ENCODE measurements at places on chromosomes 5 and 9.
A peak's percentile ranks its signal among the peaks of the same experiment; 100 is the strongest.

DNA sequence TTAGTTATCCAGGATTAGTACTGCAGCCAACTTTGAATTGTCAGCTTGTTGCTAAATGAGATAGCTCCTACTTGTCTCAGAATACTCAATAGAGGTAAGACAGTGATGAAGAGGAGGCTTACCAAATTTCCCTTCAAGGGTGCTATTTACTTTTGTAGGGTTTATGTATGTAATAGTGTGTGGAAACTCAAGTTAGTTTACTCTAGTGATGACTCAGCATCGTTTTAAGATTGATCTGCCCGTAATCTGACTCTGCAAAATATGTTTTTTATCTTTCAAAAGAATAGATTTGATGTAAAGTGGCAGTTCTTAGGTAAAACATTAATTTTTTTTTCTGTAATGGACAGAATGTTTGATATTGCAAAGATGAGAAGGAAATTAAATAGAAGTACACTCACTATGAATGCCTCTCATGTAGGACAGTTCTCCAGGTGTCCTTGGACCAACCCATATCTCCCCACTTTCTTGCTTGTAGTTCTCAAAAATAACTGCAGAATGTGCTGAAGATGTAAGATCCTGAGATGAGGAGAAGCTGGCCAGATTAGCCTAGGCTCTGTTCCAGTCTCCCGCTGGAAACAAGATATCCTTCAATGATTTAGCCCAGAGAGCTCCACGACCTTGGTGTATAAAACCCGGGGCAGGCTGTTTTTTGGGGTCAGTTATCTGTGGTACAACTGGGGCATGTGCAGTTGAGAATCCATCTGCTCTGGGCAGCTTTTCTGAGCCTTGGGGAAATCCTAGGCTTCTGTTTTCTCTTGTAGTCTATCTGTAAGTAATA is 24.4 kb upstream of the MROH2B start:
- no peak overlapping the region for H3K4me3 ChIP-seq
- no peaks in the 10 kb centered on the region for H3K36me3 ChIP-seq
- DNase-seq: no peak
- no peaks in the 10 kb centered on the region for H3K4me1 ChIP-seq
- no peaks in the 10 kb centered on the region for H3K27me3 ChIP-seq
- H3K27ac ChIP-seq: no peak overlapping the region

- H3K4me3 ChIP-seq: no peak overlapping the region
- no peaks in the 10 kb centered on the region for H3K36me3 ChIP-seq
- H3K27me3 ChIP-seq: no peaks in the 10 kb centered on the region
Measured at GRCh38 chr9:99072040-99072394, 32.9 kb upstream of the TGFBR1 start.

GRCh38 chr9:85276741-85277140 is 465.0 kb downstream of the AGTPBP1 start:
- DNase-seq: no peak
- no peak overlapping the region for H3K4me3 ChIP-seq
- H3K36me3 ChIP-seq: no peaks in the 10 kb centered on the region

GRCh38 chr9:127450243-127450760 is 904 bp downstream of the RPL12 start:
- peaks cover 58% of the 10 kb centered on the region for H3K36me3 ChIP-seq
- H3K4me1 ChIP-seq: peaks cover 53% of the 10 kb centered on the region
- peak overlapping the region; percentile 95 for H3K27ac ChIP-seq
- no peaks in the 10 kb centered on the region for H3K27me3 ChIP-seq
- DNase-seq: no peak

DNA sequence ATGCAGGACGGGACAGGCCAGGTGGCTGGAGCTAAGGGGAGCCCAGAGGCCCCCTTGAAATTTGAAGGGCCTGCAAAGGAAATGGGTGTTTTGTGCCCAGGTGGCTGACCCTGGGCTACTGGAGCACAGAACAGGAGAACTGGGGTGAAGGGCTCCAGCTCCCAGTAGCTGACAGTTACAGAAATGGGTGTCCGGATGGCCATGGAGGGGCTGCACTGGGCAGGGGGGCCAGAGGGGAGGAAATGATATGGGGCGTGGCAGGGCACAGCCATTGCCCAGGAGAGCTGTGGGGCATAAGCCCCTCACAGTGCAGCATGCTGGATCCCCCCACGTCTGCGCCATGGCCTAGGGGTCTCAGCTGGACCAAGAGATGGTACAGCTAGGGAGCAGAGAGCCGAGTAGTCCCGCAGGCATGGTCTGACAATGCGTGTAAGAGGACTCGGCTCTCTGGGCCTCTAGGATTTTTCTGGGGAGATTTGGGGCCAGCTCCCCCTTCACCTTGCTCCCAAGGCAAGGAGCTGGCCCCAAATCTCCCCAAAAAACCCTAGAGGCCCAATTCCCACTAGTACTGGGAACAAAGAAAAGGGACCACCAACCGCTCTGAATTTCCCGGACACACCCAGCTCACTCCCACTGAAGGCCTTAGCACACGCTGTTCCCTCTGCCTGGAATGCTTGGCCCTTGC is 7.9 kb upstream of the CARD19 start:
- no peaks in the 10 kb centered on the region for H3K36me3 ChIP-seq
- H3K4me3 ChIP-seq: no peak overlapping the region
- peak; percentile 18 for DNase-seq
- H3K27ac ChIP-seq: no peak overlapping the region
- peaks cover 8% of the 10 kb centered on the region for H3K4me1 ChIP-seq

- no peaks in the 10 kb centered on the region for H3K27me3 ChIP-seq
- H3K36me3 ChIP-seq: no peaks in the 10 kb centered on the region
- no peak for DNase-seq
- H3K27ac ChIP-seq: peak within 1 kb of the TSS; percentile 93
Measured at GRCh38 chr9:97501177-97501971, at the start of gene TMOD1. TSS of gene TMOD1 (plus strand) at chr9:97501666. CDS start at chr9:97524189, 22,523 bp downstream.

GRCh38 chr5:39815711-39816110 is 390.9 kb upstream of the DAB2 start:
- no peak overlapping the region for H3K4me3 ChIP-seq
- no peak overlapping the region for H3K27ac ChIP-seq
- DNase-seq: no peak
- H3K36me3 ChIP-seq: no peaks in the 10 kb centered on the region

GRCh38 chr5:132639706-132640130 is 18.3 kb upstream of the IL13 start:
- DNase-seq: no peak
- no peak overlapping the region for H3K4me3 ChIP-seq
- H3K27ac ChIP-seq: no peak overlapping the region
- H3K4me1 ChIP-seq: no peaks in the 10 kb centered on the region

DNA sequence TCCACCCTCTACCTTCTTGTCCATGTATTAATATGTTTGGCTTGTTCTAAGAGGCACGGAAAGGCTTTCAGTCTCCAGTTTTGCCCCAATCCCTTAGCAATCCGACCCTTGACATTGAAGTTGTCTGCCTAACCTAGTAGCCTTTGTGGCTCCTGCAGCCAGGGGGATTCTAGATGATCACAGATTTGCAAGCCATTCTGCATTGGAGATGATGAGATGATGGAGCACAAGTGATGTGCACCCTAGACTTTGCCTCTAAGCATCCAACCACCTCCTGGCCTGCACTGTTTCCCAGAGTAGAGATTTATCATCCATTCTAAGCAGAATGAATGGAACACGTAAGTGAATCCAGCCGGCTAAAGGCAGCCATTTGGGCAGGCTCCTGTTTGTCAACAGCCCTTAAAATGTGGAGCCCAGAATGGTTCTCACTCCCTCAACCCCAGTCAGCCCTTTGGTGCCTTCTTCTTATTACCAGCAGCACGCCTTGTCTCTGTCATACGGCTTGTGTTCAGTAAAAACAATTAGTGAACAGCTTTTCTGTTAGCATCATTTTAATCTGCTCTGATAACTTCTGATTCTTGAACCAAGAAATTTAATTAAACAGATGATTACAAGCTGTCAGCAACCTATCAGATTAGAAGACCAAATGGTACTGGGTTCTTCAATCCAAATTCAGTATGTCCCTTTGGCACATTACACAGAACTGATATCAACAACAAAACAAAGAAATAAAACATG is 5.7 kb upstream of the TRAF1 start:
- H3K4me3 ChIP-seq: no peak overlapping the region
- H3K27ac ChIP-seq: peak overlapping the region; percentile 87
- no peaks in the 10 kb centered on the region for H3K4me1 ChIP-seq
- no peaks in the 10 kb centered on the region for H3K27me3 ChIP-seq
- peak; percentile 56 for DNase-seq
- H3K36me3 ChIP-seq: no peaks in the 10 kb centered on the region

DNA sequence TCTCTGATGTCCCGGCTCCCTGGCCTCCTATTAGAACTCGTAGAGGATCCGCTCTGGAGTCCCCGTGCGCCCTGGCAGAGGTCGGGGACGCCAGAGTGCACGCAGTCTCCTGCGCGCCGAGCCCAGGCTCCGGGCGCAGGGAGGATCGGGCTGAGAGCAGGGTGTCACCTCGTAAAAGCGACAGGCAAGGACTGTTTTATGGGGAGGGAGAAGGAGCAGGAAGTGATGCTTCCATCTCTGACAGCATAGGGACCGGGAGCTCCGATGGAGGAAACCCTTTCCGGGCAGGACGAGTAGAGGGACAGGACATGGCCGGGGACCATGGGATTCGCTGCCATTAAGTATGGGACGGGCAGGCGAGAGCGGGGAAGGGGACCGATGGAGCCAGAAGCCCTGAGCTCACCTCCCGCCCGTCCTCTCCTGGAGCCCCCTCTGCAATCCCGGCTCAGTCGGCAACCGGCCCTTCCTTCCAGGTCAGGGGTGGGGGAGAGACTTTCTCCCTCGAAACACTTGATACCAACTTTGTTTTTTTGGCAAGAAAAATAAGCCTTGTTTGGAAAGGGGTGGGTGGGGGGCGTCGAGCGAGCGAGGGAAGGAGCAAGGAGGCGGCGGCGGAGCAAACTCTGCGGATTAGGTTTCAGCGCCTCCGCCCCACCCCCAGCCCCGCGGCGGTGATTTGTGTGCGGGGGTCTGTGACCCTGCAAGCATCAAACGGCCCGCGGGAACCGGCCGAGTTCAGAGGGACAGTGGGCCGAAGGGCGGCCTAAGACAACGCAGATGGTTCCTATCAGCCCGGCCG is 12.6 kb downstream of the LMX1B start:
- H3K36me3 ChIP-seq: no peaks in the 10 kb centered on the region
- peak overlapping the region; percentile 37 for H3K4me3 ChIP-seq
- peaks cover 35% of the 10 kb centered on the region for H3K4me1 ChIP-seq
- H3K27me3 ChIP-seq: peaks cover 52% of the 10 kb centered on the region
- no peak for DNase-seq

DNA sequence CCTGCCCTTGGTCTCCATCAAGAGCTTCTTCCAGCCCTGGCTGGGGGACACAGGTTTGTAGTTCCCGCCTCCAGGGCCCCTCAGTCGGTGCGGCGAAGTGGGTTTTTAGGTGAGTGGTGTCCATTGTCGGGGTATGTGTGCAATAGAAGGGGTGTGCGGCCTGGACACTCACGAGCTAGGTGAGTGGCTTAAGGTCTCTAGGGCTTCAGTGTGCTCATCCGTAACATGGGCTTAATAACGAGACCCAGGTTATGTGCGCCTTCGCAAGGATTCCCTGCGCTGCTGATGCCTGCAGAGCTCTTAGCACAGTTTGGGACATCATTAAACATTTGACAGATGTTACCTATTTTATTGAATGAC is 656 bp downstream of the CEP78 start:
- H3K27me3 ChIP-seq: no peaks in the 10 kb centered on the region
- peaks cover 7% of the 10 kb centered on the region for H3K4me1 ChIP-seq
- no peak for DNase-seq

GRCh38 chr5:94731471-94731870 is 113.0 kb downstream of the SLF1 start:
- no peak for DNase-seq
- H3K4me3 ChIP-seq: no peak overlapping the region
- no peaks in the 10 kb centered on the region for H3K36me3 ChIP-seq
- no peaks in the 10 kb centered on the region for H3K4me1 ChIP-seq
- H3K27me3 ChIP-seq: no peaks in the 10 kb centered on the region

GRCh38 chr9:75715360-75715759 is 175.1 kb upstream of the PCSK5 start:
- H3K27ac ChIP-seq: no peak overlapping the region
- H3K27me3 ChIP-seq: no peaks in the 10 kb centered on the region
- no peak for DNase-seq
